ENCODE measurements at places on chromosomes 11 and 22. TPM values are rescaled to one million over a fixed set of nuclear protein-coding genes. Genes with fewer than 3 reads are reported as not detected.

- DNase-seq: no peak
Observed at GRCh38 chr22:41826430-41827383, 6.2 kb upstream of the SREBF2 start.

- DNase-seq: no peak
Observed at GRCh38 chr11:22702031-22702430, 35.6 kb downstream of the GAS2 start.

DNA sequence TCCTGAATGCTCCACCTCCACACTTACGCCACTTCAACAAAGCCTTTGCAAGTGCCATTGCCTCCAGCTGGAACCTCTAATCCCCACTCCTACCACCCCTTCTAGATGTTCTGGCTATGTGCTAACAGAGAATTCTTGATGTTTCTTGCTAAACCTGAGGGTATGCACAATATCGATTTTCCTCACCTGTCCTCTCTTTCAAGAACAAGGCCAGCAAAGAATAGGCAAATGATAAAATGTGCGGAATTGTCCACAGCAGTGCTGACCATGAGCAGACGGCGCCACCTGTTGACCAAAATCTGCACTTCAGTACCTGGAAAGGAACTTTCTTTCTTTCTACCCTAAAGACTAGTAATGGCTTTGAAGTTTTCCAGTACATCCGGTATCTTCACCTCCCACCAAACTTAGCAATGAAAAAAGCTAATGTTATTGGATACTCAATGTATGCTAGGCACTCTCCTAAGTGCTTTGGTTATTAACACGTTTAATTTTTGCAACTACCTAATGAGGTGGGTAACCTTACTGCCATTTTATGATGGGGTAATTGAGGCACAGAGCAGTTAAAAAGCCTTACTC, 3.4 kb downstream of the TIMM10 start:
- peak; percentile 81 for DNase-seq

GRCh38 chr22:24753914-24754313, 20.6 kb downstream of the PIWIL3 start:
- no peak for DNase-seq

GRCh38 chr11:85913513-85913912, 58.3 kb downstream of the CCDC83 start:
- no peak for DNase-seq

- no peak for DNase-seq
Observed at GRCh38 chr11:25838918-25839625, 492.9 kb upstream of the ANO3 start.

DNA sequence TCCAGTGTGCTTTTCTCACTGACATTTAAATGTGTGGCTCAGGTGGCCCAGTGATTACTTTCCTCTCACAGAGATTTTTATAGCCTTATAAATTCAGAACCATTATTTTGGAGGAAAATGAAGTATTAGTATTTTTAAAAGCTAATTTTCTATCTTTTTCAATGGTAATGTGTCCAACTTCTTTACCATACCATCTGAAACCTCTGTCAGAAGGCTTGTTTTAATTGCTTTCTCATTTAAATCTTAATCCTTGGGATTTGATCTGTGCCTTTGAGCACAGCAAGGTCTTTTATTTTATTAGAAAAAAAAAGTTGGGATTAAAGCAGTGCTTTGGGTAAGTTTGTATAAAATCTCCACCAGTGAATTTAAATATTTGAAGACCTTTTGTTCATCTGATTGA, 452.3 kb upstream of the RAG2 start:
- DNase-seq: no peak

- DNase-seq: no peak
Observed at GRCh38 chr11:58580311-58580710, 1.4 kb downstream of the ZFP91 start.

GRCh38 chr11:103499710-103500340, 390.6 kb downstream of the DYNC2H1 start:
- no peak for DNase-seq

- DNase-seq: no peak
Observed at GRCh38 chr22:17250380-17251082, 31.3 kb upstream of the ADA2 start.

- DNase-seq: no peak
Observed at GRCh38 chr11:64768300-64768694, 8.5 kb upstream of the PYGM start.

- DNase-seq: no peak
Observed at GRCh38 chr11:70526116-70527045, 128.1 kb downstream of the CTTN start.

GRCh38 chr11:118882491-118882890, 1.2 kb upstream of the CXCR5 start:
- no peak for DNase-seq

DNA sequence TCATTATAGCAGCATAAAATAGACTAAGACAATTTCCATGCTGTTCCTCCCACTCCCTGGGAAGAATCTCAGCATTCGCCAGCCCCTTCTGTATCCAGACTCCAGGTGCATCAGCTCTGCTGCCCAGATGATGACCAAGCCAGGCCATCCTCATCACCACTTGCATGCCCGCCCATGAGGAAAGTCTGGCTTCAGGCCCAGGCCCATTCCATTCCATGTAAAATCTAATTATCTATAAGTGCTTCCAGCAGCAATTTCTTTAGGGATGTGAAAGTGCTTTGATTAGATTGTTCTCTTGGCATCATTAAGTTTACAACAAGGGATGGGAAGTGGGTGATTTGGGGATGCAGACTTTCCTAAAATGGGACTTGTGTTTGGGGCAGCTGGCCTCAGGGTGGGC, 100.3 kb downstream of the INSC start:
- DNase-seq: no peak

- DNase-seq: no peak
Observed at GRCh38 chr11:60809691-60810090, 24.6 kb downstream of the MS4A10 start.

- DNase-seq: no peak
Observed at GRCh38 chr11:97279341-97279740, 889.5 kb downstream of the JRKL start.

VSIG10L2 gene
- total RNA-seq: not detected

ANO9 gene
- total RNA-seq: 32.2 TPM

TSGA10IP gene
- not detected for total RNA-seq

WNT11 gene
- not detected for total RNA-seq

HIRA gene
- total RNA-seq: 36.4 TPM

SLC37A2 gene
- 4.3 TPM for total RNA-seq

GPHA2 gene
- total RNA-seq: not detected

LRRC56 gene
- 2.2 TPM for total RNA-seq

RASSF10 gene
- total RNA-seq: 8.7 TPM

TRIM49 gene
- total RNA-seq: not detected

All from Calu3 (cell line).